Heart left ventricle (tissue), 16 donors: ENCODE measurements at places on chromosomes 12 and 14. TPM values are rescaled to one million over a fixed set of nuclear protein-coding genes. Genes with fewer than 3 reads are reported as not detected.

DNA sequence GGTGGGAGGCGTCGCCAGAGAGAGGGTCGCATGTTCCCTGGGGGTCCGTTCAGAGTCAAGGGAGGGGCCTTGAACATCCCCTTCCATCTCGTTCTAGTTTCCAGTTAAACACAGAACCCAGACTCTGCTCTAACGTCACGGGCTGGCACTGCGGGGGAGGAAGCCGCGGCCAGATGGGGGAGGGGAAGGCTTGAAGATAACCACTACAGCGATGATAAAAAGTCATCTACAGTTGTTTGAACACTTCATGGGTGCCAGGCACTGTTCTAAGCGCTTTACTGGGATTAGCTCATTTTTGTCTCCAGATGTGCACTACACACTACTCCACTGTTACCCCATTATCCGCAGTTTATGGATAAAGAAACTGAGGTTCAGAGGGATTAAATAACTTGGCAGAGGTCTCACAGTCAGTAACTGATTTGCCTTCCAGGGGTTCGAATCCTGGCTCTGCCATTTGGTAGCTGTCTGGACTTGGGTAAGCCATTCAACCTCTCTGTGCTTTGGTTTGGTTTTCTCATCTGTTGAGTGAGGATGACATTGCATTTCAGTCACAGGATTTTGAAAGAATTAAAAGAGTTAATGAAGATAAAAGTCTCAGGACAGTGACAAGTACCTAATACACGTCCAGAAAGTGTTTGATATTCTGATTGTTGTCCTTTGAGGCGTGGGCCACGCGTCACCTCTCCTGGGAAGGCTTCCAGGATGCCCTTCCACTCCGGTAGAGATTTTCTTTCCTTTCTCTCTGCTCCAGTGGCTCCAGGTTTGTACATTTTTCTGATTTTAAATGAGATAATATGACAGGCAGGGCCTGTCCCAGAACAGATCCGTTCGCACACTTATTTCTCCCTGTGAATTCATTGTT lies 798 bp upstream of the RASAL1 start:
- no peaks in the 10 kb centered on the region for H3K36me3 ChIP-seq
- peaks cover 26% of the 10 kb centered on the region for H3K27me3 ChIP-seq
- H3K27ac ChIP-seq = no peak overlapping the region
- H3K4me1 ChIP-seq = no peaks in the 10 kb centered on the region

DNA sequence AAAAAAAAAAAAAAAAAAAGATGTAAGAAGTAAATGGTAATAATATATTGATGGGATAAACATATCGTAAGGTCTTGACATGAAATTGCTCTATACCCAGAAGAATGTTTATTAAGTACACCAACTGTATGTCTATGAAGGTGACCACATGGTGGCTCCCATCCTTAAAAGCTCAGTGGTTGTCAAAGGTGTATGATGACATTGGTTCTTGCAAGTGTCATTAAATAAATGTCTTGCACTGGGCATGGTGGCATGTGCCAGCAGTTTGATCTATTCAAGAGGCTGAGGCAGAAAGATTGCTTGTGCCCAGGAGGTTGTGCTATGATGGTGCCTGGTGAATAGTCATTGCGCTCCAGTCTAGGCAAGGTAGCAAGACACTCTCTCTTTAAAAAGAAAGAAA lies 10.4 kb downstream of the CCT2 start:
- H3K36me3 ChIP-seq = peaks cover 81% of the 10 kb centered on the region
- no peak for DNase-seq
- H3K4me3 ChIP-seq = no peak overlapping the region
- H3K27ac ChIP-seq = no peak overlapping the region

GRCh38 chr12:51683763-51684357 lies 92.8 kb downstream of the SCN8A start:
- H3K27ac ChIP-seq = no peak overlapping the region
- no peak for DNase-seq
- H3K4me3 ChIP-seq = no peak overlapping the region
- H3K36me3 ChIP-seq = no peaks in the 10 kb centered on the region
- no peaks in the 10 kb centered on the region for H3K27me3 ChIP-seq

DNA sequence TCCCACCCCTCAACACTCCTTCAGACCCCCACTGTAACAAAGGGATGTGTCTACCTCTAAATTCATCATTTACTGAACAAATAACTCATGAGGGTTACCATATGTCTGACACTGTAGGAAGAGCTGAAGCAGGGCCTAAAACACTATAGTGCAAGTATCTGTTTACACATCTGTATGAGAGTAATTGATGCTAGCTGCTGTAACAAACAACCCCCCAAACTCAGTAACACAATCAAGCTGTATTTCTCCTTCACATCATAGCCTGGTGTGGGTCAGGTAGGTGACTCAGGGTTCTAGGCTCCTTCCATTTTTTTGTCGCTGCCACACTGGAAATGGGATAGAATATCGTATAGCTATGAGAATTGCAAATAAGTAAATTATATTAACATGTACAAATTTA lies 65.0 kb downstream of the KICS2 start:
- no peaks in the 10 kb centered on the region for H3K4me1 ChIP-seq
- no peak overlapping the region for H3K4me3 ChIP-seq
- no peaks in the 10 kb centered on the region for H3K27me3 ChIP-seq
- H3K36me3 ChIP-seq = no peaks in the 10 kb centered on the region
- DNase-seq = no peak

DNA sequence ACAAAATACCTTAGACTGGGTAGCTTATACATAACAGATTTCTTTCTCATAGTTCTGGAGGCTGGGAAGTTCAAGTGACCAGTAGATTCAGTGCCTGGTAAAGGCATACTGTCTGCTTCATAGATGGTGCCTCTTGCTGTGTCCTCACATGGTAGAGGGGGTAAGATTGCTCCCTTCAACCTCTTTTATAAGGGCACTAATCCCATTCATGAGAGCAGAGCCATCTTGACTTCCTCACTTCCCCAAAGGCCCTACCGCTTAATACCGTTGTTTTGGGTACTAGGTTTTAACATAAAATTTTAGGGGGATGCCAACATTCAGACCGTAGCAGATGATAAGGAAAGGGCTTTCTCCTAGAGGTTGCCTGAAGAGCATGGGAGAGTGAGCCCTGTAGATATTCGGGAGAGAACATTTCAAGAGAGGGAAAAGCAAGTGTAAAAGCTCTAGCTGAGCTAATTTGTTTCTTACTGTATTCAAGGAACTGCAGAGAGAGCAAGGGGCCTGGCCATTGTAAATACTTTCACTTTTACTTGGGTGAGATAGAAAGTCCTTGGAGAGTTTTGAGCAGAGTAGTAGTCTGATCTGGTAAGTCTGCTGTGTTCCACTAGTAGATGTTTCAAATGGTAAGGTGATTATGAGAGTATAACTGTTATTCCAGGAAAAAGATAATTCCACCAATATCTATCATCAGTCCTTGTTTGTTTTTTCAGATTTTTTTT lies 27.3 kb downstream of the FRS2 start:
- no peak overlapping the region for H3K27ac ChIP-seq
- no peaks in the 10 kb centered on the region for H3K27me3 ChIP-seq
- no peaks in the 10 kb centered on the region for H3K36me3 ChIP-seq
- no peak for DNase-seq
- H3K4me3 ChIP-seq = no peak overlapping the region
- H3K4me1 ChIP-seq = peaks cover 41% of the 10 kb centered on the region

DNA sequence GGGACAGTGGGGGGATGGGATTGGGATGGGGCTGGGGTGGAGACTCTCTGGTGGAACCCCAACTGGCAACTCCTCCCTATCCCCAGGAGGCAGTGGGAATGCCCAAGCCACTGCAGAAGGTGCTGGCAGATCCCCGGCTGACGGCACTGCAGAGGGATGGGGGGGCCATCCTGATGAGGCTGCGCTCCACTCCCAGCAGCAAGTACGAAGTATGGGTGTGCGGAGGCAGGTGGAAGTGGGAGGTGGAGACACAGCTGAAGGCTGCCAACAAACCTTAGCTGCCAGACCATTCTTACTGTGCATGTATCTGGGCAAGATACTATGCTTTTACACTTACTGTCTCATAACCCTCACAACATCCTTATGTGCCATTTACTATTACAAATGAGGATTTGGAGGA lies 8.2 kb downstream of the ARHGEF40 start:
- no peak overlapping the region for H3K27ac ChIP-seq
- no peaks in the 10 kb centered on the region for H3K27me3 ChIP-seq
- peaks cover 96% of the 10 kb centered on the region for H3K36me3 ChIP-seq
- DNase-seq = no peak
- H3K4me3 ChIP-seq = no peak overlapping the region

GRCh38 chr12:52643233-52644077 lies 8.6 kb downstream of the KRT2 start:
- H3K36me3 ChIP-seq = no peaks in the 10 kb centered on the region
- DNase-seq = no peak
- H3K4me1 ChIP-seq = no peaks in the 10 kb centered on the region
- H3K27ac ChIP-seq = no peak overlapping the region
- no peaks in the 10 kb centered on the region for H3K27me3 ChIP-seq

The MGAT2 gene
- 17.0 TPM for total RNA-seq

The LRCOL1 gene
- total RNA-seq = not detected

DNA sequence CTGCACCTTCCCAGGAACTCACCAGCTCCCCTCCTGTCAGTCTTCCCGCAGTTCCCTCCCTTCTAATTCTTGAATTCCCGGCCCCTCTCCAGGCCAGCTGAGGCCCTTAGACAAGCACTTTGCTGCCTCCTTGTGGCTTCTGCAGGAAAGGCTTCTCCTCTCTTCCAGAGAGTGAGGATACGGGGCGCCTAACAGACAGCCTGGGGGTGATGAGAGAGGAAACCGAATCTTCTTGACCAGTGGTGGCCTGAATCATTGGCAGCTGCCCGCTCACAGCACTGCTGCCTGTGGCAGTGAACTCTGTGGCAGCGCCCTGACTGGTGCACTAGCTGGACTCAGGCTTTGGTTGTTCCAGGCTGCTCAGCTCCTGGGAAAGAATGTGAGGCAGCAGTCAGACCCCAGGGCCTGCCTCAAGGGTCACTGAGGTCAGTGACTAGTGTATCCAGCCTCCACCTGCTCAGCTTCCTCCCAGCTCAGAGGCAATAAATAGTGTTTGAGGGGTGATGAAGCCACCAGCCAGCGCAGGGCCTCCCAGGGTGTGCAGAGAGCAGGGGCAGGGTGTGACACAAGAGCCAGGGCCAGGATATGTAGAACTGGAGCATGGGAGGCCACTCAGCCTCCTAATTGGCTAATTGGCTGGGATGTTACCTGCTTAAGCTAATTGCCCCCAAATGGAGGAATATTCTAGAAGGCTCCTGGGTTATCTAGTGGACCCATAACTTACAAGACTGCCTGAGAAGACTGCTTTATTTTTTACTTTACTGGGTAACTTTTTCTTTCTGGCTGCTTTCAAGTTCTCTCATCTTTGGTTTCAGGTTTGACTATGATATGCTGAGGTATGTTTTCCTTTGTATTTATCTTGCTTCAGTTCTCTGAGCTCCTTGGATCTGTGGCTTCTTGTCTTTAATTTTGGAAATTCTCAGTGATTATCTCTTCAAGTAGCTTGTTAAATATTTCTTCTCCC lies 12.9 kb upstream of the MCRS1 start:
- H3K27ac ChIP-seq = peak overlapping the region; percentile 36
- no peaks in the 10 kb centered on the region for H3K27me3 ChIP-seq
- DNase-seq = peak; percentile 80
- H3K4me1 ChIP-seq = peaks cover 5% of the 10 kb centered on the region
- H3K4me3 ChIP-seq = no peak overlapping the region

GRCh38 chr12:116389990-116390389 lies 112.5 kb upstream of the MED13L start:
- no peak overlapping the region for H3K27ac ChIP-seq
- H3K36me3 ChIP-seq = no peaks in the 10 kb centered on the region
- peaks cover 1% of the 10 kb centered on the region for H3K4me1 ChIP-seq
- no peaks in the 10 kb centered on the region for H3K27me3 ChIP-seq
- no peak for DNase-seq

The ISM2 gene
- total RNA-seq = 1.3 TPM

- no peak overlapping the region for H3K27ac ChIP-seq
- no peaks in the 10 kb centered on the region for H3K27me3 ChIP-seq
- H3K4me1 ChIP-seq = no peaks in the 10 kb centered on the region
- H3K4me3 ChIP-seq = no peak overlapping the region
These were observed 163.6 kb downstream of the BRMS1L start for GRCh38 chr14:35989736-35990135.

DNA sequence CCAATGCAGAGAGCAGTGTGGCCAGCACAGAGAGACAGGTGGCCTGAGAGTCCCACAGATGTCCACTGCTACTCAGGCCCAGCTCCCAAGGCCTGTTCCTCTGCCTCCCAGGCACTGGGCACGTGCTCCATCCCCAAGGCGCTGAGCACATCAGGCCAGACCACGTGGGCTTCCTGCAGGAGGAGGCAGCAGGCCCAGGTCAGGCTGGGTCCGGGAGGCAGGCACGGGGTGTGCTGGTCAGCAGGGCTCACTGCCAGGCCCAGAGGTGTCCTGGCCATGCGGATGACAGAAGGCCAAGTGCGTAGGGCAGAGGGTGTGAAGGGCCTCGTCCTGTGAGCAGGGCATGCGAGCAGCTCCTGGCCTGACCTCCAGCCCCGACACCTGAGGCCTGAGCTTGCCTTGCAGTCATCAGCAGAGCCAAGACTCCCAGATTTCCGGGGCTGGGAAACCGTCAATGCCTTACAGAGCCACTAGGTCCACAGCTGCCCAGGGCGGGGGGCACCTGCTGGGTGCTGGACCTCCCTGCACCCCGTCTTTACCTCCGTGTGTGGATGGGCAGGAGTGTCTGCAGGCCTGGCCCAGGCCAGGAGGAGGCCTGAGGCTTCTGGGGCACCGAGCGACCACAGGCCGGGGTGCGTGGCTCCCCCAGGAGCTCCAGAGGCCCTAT lies 14.9 kb downstream of the TRMT61A start:
- peak overlapping the region; percentile 43 for H3K27ac ChIP-seq
- no peak for DNase-seq
- peaks cover 66% of the 10 kb centered on the region for H3K4me1 ChIP-seq
- no peaks in the 10 kb centered on the region for H3K36me3 ChIP-seq
- H3K4me3 ChIP-seq = no peak overlapping the region
- H3K27me3 ChIP-seq = no peaks in the 10 kb centered on the region

The ZFHX2 gene
- 0.71 TPM for total RNA-seq

DNA sequence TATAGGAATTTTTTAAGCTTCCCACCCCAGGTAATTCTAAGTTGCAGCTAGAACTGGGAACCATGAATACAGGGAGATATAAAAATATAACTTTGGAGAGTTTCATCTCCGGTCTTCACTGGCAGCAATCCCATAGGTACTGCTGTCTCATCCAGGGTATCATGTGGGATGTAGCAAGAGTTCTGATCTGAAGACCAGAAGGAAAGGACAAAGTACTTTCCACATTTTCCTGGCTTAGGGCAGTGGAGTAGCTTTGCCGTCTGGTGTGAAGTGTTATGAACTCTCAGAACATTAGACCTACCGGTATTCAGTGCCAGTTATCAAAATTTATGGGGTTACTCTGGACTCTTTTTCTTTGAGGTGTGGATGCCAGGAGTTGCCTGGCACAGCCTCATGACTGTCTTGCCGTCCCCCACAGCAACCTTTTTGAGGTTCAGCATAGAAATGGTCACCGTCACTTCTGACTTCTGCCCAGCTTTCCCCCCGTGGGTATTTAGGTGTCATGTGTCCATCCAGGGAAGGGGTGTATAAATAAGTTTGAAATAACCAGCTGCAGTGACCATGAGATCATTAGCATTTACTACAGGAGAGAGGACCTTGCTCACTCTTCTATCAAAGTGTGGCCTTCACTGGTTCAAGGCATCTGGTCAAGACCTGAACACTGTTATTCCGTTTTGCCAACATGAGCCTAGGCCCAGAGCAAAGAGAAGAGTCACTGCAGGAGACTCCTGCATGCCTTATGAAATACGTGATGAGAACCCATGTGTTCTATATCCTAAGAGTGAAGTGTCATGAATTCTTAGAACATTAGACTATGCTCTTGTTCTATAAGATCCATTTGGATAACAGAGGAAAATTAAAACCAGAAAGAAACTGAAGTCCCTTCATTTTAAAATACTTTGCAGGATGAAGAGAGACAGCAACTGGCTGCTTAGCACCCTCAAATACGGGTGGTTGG lies 22.2 kb downstream of the TMEM233 start:
- DNase-seq = no peak
- H3K4me3 ChIP-seq = no peak overlapping the region
- no peaks in the 10 kb centered on the region for H3K4me1 ChIP-seq
